ENCODE measurements at places on chromosomes 13 and 19. TPM values are rescaled to one million over a fixed set of nuclear protein-coding genes. Genes with fewer than 3 reads are reported as not detected.

ZNF701 gene
- 10.7 TPM for polyA plus RNA-seq

PEAK3 gene
- 0.07 TPM for polyA plus RNA-seq

ZIC2 gene
- not detected for polyA plus RNA-seq

TUBA3C gene
- not detected for polyA plus RNA-seq

SIGLECL1 gene
- not detected for polyA plus RNA-seq

TICAM1 gene
- 18.1 TPM for polyA plus RNA-seq

TBXA2R gene
- 0.35 TPM for polyA plus RNA-seq

YIF1B gene
- polyA plus RNA-seq: 44.6 TPM

LGALS4 gene
- polyA plus RNA-seq: not detected

ADGRE3 gene
- not detected for polyA plus RNA-seq

IL4I1 gene
- 10.4 TPM for polyA plus RNA-seq

SOX1 gene
- polyA plus RNA-seq: not detected

TSHZ3 gene
- 0.57 TPM for polyA plus RNA-seq

ZNF154 gene
- not detected for polyA plus RNA-seq

NKG7 gene
- 36.5 TPM for polyA plus RNA-seq

FCGBP gene
- 0.65 TPM for polyA plus RNA-seq

NTF4 gene
- polyA plus RNA-seq: not detected

CDX2 gene
- polyA plus RNA-seq: not detected

INSR gene
- 0.06 TPM for polyA plus RNA-seq

ZNF296 gene
- 0.98 TPM for polyA plus RNA-seq

PNPLA6 gene
- 14.1 TPM for polyA plus RNA-seq

LTBP4 gene
- polyA plus RNA-seq: 26.0 TPM

ZNF560 gene
- not detected for polyA plus RNA-seq

ZNF99 gene
- not detected for polyA plus RNA-seq

CLASRP gene
- polyA plus RNA-seq: 12.7 TPM

NLRP5 gene
- not detected for polyA plus RNA-seq

ZNF728 gene
- not detected for polyA plus RNA-seq

TMPRSS9 gene
- polyA plus RNA-seq: not detected

ALOX5AP gene
- 377 TPM for polyA plus RNA-seq

SLC7A9 gene
- not detected for polyA plus RNA-seq

FFAR1 gene
- not detected for polyA plus RNA-seq

EMP3 gene
- 1,097 TPM for polyA plus RNA-seq

ADAMTSL5 gene
- polyA plus RNA-seq: 2.3 TPM

DCT gene
- 0.25 TPM for polyA plus RNA-seq

F10 gene
- not detected for polyA plus RNA-seq

CXCL17 gene
- not detected for polyA plus RNA-seq

HCST gene
- polyA plus RNA-seq: 684 TPM

ZNF548 gene
- 14.1 TPM for polyA plus RNA-seq

ZSCAN5C gene
- polyA plus RNA-seq: not detected

KLC3 gene
- polyA plus RNA-seq: not detected

SIAH3 gene
- polyA plus RNA-seq: 0.13 TPM

MYO9B gene
- polyA plus RNA-seq: 1.3 TPM

NOVA2 gene
- polyA plus RNA-seq: not detected

THSD1 gene
- polyA plus RNA-seq: not detected

MCEMP1 gene
- polyA plus RNA-seq: not detected

All from CD4-positive, alpha-beta memory T cell (primary cell).